ENCODE measurements at places on chromosomes 1 and 21.

DNA sequence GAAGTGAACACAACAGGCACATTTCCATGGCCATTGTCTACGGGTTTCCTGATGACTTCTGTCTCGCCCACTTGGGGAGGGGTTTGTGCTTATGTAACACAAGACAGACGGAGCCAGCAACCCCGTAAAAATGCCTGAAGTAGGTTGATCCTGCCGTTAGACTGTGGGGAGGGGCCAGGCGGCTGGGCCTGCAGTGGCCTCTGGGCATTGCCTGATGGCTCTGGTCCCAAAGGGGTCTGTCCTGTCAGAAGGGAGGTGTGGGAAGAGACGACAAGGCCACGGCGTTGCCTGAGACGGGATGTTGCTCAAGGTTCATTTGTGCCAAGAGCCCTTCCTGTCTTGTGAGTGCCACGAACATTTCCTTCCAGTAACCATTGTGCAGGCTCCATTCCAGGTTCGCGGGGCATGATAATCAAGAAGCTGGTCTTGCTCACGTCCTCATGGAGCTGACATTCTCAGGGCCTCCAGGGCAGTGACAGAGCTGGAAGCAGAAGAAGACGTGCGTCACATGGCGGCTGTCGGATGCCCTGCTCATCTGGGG, 44.7 kb downstream of the ABCG1 start:
- DNase-seq = no peak

GRCh38 chr21:28770867-28771661, 221.6 kb downstream of the LTN1 start:
- DNase-seq = no peak

- no peak for DNase-seq
Measured at GRCh38 chr1:172276120-172276818, 144.2 kb upstream of the C1orf105 start.

DNA sequence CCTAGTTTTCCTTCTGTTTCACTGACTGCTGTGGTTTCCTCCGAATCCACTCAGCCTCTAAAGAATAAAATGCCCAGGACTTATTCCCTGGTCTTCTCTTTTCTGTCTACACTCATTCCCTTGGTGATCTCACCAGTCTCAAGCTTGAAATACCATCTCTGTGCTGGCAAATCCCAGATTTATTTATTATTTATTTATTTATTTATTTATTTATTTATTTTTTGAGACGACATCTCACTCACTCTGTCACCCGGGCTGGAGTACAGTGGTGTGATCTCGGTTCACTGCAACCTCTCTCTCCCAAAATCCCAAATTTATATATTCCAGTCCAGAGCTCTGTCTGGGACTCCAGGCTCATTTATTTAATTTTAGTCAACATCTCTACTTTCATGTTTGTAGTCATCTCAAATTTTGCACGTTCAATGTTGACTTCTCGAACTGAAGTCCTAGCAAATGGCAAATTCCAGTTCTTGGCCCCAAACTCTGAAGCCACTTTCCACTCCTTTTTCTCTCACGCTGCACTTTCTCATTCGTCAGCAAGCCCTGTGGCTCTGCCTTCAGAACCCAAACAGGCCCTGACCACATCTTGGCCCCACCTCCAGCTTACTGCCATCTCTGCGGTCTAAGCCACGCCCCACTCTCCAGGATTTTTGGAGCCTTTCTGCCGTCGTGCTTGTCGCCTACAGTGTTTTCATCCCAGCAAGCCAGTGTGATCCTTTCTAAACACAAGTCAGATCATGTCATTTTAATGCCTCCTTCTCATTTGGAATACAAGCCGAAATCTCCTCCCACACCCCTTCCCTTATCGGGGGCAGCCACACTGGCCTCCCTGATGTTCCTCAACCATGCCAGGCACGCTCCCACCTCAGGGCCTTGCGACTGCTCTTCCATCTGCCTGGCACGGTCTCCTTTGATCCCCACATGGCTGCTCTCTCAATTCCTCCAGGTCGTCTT, 14.2 kb upstream of the TENT5B start:
- no peak for DNase-seq

All from NCI-H1930 (cell line).